ENCODE measurements at places on chromosomes 6 and 20.

GRCh38 chr6:162481320-162481719, 246.2 kb downstream of the PRKN start:
- no peak for DNase-seq

- no peak for DNase-seq
Measured at GRCh38 chr20:49712996-49713752, 504 bp downstream of the B4GALT5 start.

GRCh38 chr6:78688668-78689067, 178.7 kb upstream of the IRAK1BP1 start:
- DNase-seq, result no peak

DNA sequence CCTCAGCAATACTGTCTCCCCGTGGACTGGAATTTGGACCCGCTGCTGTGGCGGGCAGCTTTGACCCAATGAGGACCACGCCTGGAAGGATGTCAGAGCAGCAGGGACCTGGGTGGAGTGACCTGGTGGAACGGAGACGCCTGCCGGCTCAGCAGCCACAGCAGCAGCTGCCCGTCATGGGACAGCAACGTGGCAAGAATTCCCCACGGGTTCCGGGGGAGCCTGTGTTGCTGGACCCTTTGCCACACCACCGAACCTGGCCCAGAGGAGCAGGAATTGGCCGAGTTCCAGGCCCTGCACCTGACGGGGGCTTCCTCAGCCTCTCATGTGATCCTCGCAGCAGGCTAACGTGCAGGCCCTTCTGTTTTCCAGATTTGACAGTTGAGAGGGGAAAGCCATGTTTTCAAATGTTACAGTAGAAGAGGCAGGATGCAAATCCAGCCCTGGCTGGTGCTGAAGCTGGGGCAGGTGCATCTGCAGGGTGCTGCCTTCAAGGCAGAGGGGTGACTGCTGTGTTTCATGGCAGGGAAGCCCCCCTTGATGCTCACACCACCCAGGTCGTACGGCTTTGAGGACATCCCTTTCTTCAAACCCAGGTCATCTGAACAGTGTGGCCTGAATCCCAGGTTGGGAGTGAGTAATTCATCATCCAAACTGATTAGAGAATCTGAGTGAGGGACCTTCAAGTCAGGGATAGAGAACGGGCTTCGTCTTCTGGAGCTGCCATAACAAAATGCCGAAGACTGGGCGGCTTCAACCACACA, 93.4 kb downstream of the THBS2 start:
- no peak for DNase-seq

DNA sequence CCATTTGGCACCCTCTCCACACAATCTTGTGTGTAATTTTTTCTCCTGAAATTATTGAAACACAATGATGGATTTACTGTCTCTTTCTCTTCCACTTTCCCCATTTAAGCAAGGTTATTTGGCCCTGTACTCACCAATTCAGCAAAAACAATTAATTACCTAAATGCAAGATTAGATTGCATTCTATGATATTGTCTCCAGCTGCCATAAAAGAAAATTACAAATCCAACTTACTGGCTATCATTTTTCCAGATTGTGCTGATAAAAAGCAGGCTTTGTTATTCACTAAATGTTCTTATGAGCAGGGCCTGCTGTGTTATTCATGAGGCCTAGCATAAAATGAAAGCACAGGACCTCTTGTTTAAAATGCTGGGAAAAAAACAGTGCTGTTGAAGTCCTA, 95.8 kb upstream of the IRAK1BP1 start:
- no peak for DNase-seq

- DNase-seq, result no peak
Measured at GRCh38 chr20:61953037-61954021, 112.4 kb downstream of the TAF4 start.

GRCh38 chr6:163949431-163949830, 534.9 kb downstream of the QKI start:
- no peak for DNase-seq

DNA sequence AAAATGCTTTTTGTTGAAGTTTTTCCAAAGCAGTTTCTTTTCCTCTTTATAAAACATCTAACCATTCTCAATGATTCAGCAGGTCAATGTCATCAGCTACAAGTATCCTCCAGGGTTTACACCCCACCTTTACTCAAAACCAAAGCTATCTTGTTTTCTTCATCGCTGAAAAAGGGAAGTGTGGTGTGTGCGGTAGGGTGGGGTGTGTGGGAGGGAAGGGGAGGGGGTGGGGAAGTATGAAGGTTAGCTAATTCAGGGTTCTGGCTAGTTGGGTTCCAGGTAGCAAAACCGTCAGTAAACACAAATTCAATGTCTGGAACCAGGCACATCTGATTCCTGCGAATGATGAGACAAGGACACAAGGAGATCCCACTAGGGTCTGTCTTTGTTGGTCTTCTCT, 189.6 kb downstream of the GJA10 start:
- DNase-seq, result no peak

- no peak for DNase-seq
Measured at GRCh38 chr6:111230351-111231089, 143.2 kb downstream of the SLC16A10 start.

Data from astrocyte of the cerebellum (primary cell).